ENCODE measurements at places on chromosomes 2 and 18.

GRCh38 chr2:61205132-61205531, 43.1 kb downstream of the C2orf74 start:
- no peak for DNase-seq

DNA sequence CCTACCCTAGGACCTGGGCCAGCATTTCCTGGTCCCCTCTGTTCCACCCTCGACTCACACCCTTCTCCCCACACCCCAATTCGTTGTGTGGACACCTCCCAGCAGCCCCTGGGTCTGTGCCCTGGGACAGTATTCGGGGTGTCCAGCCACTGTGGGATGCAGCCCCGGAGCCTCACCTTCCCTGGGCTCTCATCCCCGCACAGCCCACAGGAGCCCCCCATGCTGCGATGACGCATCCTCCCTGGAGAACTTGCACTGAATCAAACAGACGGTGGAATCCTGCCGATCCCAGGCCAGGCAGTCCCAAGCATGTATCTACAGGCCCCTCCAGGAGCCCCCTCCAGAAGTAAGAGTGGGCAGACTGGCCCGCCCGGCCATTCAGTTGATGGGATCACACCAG, 9.7 kb downstream of the ITM2C start:
- DNase-seq, result no peak

GRCh38 chr2:205858881-205859441, 176.7 kb downstream of the NRP2 start:
- DNase-seq, result no peak

DNA sequence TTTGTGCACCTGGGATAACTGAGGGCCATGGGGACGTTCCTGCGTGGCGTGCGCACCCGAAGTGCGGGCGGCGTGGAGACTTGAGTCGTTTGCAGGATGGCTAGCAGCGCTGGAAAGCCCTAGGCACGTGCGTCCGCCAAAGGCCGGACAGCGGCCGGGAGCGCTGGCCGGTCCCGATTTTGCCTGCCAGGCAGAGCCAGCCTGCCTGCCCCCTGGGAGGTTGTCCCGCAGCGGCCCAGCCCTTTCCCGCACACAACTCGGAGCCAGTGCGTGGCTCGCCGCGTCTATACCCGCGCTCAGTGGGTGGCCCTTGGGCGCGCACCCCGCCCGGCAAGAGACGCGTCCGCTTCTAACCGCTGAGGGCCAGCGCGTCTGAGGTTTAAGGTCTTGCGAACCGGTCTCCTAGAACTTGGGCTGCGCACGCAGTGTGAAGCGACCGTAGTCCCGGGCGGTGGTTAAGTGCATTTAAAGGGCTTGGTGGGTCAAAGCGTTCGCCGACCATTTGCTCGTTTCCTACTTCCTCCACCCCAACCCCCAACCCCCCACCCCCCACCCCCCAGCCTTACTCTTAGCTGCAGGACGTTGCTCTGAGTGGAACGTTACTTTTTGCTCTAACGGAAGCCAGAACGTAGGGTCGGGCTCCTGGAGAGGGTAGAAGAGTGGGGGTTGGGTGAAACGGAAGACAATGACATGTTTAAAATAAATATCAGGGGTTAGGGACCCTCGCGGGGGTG, 627 bp downstream of the CDCA7 start:
- peak; percentile 16 for DNase-seq

DNA sequence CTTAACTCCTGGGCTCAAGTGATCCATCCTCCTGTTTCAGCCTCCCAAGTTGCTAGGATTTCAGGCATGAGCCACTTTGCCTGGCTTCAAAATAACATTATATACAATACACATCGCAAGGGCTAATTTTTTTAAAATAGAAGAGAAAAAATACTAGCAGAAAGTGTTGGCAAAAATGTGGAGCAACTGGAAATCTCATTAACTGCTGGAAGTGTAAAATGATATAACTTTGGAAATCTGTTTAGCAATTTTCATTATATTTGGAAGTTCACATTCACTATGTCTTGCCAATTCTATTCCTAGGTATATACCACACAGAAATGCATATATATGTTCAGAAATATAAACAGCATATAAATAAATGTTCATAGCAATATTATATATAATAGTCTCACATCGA, 55.1 kb upstream of the ZBTB14 start:
- no peak for DNase-seq

- peak; percentile 29 for DNase-seq
Measured at GRCh38 chr2:105521176-105521575, 122.3 kb upstream of the FHL2 start.

GRCh38 chr2:120469426-120469825, 123.5 kb downstream of the INHBB start:
- DNase-seq, result no peak

DNA sequence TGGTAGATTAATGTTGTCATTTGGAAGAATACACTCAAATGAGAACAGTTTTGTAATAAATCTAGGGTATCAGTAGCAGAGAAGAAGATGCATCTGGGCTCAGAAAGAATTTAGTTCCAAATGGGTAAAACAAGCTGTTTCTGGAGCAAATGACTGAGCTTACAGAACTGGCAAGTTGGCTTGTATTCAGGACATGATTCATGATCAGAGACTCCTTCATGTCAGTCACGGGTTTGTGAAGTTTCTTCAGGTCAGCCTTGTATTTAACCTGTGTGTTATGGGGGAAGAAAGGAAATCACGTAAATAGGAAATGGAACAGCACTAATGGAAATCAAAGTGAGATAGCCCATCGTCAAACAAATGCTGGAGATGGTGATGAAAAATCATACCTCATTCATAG, 109.1 kb downstream of the RIF1 start:
- DNase-seq, result no peak

DNA sequence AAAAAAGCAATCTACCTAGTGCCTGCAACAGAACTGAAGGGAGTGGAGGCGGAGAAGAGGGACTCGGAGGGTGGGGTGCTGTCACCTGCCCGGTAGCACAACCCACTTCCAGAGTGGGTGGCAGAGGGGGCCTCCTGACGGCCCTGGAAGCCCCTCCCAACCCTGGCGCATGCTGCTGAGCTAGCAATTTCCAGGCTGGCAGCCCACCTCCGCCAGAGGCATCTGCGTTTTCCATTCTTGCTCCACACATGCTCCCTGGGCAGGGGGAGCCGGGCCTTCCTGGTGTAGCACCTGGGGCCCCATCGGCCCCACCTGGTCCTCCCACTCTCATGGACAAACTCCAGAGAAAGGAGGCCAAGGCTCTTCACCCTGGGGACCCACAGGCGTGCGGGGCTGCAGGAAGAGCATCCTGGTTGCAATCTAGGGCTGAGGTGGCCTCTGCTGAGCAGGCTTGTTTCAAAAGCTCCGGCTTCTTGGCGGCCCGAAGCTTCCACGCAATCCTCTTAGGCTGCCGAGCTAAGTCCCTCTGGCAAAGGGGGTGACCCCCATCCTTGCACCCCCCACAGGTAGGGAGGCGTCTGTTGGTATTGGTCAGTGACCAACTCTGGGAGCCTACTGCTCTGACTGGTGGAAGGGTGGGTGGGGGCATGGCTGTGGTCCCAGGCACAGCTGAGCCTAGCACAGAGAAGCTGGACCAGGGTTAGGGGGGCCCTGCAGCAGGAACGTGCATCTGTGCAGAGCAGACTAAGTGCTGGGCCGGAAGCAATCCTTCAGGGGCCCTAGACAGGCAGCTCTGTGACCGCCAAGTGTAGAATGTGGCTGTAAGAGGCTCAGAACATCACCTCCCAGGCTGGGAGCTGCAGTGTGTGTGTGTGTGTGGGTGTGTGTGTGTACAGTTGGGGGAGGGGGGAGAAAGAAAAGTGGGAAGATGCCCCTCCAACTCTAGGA, 2.6 kb downstream of the HS6ST1 start:
- no peak for DNase-seq

DNA sequence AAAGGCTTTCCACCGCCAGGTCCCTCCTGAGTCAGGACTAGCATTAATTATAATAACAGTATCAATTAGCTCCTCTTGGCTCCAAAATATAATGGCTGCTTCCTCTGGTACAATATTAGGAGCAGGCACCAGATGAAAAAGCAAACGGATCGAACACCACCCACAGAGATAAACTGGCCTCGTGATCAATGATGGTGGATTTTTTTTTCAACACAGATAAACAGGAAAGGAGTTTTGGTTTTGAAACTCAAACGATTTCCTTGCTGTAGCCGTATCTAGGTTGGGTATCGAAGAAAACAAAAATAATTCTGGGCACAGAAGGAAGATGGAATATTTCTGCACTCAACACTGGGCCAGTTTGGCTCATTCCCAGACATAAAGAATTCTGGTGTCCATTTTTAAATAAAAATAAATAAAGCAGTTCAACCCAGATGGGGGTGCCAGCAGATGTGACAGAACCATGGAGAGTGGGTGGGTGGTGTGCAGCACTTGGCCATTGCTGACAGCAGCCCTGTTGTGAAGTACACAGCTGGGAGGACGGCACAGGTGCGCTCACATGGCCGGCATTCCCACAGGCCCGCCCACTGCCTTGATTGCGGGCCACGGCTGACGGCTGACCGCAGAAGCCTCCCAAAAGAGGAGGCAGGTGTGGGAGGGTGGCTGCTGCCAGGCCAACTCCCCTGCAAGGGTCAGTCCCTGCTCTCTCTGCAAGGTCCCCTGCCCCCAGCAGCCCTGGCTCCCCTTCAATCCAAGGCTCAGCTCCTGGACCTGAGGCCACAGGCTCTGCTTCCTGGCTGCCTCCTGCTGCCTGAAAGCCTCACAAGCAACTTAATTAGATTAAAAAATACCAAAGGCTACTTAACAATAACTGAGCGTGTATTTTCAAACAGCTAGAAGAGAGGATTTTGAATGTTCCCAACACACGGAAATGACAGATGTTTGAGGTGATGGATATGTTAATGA, 351.9 kb upstream of the ID2 start:
- DNase-seq, result no peak

GRCh38 chr2:38109732-38110181, 33.8 kb upstream of the CYP1B1 start:
- no peak for DNase-seq

DNA sequence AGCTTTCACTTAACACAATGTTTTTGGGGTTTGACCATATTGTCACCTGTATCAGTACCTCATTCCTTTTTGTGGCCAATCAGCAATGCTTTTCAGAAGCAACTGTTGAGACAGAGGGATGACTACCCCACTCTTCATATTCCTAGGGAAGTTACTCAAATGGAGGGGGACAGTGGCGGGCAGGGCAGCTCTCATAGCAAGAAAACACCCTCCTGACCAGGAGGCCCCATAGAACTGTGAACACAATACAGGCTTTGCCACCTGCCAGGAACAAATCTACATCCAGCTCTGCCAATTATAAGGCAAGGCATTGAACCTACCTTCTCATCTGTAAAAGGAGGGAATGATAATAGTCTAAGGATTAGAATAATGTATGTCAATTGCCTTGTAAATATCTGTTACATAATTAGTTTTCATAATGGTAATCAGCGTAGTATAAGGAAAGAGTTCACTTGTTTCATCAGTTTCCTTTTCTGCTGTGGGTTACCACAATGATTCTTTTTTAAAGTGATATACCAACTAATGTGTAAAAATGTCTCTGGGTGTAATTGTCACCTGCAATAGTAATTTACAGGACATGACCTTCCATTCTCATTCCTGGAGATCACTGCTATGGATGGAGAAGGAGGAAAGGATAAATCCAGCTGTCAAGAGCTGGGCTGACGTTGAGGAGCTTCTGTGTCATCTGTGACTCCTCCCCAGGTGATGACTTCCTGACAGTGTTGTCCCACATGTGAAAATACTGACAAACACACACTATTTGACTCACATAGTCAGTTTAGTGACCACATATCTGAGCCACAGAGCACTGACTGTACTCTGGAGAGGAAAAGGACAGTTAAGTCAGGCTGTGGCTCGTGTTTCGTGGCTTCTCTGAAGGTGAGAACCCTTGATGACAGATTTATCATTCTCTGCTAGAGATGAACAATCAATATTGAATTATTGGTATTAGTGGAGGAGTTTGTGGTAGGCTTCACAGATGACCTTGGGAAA, 13.5 kb downstream of the ALPK2 start:
- DNase-seq, result peak; percentile 83

DNA sequence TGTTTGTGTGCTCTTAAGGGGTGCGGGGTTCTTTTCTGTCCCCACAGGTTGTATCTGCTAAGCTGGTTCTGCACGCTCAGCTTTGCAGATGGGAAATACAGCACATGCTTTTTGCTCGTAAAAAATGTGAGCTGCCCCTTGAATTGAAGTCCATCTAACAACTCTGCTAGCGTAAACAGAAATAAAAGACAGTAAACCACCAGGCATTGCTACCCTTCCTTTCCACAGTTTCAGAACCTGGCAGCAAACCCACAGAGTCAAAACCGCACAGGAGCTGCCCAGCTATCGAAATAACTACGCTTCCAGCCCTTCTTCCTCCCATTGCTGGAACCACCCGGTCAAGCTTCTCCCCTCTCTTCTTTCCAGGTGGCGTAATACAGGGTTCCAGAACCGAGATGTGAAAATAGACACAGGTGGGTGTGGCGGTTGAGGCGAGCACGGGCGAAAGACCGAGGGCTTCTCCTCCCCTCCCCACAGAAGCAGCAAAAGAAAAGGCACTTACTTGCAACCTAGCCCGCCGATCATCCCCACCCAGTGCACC, 479 bp downstream of the SCN9A start:
- DNase-seq, result no peak

DNA sequence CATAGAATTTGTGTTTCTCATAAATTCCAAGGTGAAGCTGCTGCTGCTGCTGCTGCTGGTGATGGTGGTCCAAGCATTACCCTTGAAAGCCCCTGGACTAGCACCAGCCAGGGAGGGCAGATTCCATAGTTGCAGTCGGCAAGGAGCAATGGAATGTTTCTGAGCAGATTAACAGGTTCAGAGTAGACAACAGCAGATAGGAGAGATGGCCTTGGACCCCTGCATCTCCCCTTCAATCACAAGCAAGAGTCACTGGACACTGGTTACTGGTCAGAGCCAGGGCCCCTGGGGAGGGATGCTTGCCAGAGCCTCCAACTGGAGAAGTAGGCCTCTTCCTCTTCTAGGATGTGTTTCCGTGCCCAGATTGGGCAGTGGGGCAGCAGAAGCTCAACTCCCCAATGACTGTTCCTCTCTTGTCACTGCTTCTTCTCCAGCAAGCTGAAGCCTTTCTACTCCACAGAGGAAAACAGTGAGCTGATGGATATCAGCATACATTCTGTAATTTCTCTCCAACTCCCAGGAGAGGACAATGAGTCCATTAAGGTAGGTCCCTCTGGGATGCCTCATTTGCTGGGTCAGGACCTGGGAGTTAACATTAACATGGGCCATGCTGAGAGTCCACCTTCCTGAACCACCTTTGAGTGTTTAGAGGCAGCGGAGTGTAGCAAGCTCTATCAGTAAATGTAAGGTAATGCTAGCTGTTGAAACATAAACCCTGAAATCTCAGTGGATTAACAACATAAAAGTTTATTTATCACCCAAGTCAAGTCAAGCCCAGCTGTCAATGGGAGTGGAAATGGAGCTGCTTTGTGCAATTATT, 35.3 kb downstream of the MROH2A start:
- no peak for DNase-seq

Measured in CD4-positive, alpha-beta T cell treated with Interferon alpha-2 for 1 hour (primary cell).